GM23338 (cell line): ENCODE measurements at places on chromosomes 11 and 22.

- DNase-seq, result no peak
Observed at GRCh38 chr11:89355646-89356045, 135.5 kb downstream of the NOX4 start.

DNA sequence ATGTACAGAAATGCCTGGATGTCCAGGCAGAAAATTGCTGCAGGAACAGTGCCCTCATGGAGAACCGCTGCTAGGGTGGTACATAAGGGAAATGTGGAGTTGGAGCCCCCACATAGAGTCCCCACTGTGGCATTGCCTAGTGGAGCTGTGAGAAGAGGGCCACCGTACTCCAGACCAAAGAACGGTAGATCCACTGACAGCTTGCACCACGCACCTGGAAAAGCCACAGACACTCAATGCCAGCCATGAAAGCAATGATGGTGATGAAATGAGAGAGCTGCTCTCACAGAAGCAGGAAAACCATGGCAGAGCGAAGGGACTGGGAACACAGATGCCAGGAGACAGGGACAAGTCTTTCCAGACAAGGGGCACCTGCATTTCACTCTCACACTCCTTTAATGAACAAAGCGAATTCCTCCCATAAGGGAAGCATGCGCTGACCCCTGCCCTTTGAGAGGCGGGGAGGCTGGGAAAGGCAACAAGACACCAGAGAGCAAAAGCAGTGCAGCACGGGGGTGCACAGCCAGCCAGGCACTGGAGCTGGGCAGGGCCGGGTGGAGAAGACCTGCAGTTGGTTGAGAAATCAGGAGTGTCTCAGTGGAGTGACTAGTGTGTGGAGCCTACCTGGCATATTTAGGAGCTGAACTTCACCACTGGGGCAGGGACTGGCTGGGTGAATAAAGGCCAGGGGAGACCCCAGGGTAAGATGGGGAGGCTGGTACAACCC, 1025.2 kb downstream of the TBC1D22A start:
- DNase-seq, result no peak

DNA sequence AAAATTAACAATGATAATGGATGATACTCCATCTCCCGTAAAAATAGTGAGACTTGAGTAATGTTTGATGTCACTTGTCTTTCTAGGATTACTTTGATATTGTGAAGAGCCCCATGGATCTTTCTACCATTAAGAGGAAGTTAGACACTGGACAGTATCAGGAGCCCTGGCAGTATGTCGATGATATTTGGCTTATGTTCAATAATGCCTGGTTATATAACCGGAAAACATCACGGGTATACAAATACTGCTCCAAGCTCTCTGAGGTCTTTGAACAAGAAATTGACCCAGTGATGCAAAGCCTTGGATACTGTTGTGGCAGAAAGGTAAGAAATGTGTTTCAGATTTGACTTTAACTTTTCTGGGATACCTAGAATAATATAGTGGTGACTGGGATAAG, 48.0 kb upstream of the L3MBTL2 start:
- DNase-seq, result no peak

DNA sequence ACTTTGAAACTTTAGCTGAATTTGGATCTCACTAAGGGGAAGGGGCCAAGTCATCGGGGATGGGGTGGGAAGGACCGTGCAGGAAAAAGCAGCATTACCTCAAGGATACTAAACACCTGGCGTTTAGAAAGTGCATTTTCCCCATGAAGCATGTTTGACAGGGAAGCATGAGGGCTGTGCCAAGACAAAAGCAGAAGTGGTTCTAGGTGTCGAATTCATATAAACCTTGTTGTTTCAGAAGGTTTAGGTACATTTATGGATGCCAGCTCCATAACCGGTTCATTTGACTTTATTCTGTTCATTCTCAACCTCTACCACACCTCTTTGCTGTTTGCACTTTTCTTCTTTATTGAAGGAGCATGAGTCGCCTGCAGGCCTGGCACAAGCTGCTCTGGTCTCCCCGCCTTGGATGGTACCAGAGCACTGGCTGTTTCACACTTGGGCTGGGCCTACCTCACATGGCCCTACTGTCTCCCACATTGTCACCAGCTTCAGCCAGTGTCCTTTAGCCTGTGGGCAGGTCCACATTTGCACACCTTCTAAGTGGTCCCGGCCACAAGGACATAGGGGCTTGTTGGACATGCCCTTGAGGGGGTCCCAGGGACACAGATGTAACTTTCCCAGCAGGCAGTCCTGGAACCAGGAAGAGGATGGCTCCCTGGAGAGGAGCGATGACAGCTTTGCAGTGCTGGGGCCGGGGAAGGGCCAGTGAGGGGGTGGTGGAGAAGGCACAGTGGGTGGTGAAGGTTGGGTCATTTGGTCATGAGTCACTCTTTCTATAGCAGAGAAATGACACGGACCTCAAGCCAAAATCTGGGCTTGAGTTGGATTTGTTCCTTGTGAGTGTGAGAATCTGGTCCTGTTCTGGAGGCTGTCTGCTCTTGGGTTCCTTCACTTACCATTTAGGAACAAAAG, 3.2 kb upstream of the ST14 start:
- no peak for DNase-seq

DNA sequence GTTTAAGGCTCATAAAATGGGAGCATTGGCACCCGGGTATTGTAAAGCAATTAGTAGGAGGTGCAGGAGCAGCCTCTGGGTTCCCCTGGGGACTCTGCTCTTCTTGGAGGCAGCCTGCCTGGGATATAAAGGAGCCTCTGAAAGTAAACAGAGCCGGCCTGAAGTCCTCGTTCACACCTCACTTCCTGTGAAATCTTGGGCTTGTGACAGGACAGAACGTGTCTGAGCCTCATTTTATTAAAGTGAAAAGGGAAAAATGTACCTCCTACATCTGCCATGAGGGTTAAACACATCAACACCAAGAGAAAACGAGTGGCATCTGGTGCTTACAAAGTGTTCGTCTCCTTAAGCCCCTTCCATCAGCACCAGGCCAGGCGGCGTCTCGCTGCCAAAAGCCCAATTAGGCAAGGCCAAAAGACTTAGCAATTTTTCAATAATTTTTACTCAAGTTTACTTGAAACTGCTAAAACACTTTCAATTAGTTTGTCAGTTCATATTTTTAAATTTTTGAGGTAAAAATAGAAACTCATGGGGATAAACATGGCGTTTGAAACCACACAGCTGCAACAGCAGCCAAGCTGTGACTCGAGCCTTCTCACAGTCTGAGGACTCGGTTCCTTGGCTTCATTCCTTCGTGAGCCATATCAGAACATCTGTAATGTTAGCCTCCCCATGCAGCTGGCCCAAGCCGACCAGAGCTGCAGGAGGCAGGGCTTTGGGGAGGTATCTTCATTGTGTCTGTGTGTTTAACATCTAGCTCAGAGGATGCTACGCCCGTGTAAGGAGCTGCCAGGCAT, 33.6 kb downstream of the MAP6 start:
- DNase-seq, result peak; percentile 25

DNA sequence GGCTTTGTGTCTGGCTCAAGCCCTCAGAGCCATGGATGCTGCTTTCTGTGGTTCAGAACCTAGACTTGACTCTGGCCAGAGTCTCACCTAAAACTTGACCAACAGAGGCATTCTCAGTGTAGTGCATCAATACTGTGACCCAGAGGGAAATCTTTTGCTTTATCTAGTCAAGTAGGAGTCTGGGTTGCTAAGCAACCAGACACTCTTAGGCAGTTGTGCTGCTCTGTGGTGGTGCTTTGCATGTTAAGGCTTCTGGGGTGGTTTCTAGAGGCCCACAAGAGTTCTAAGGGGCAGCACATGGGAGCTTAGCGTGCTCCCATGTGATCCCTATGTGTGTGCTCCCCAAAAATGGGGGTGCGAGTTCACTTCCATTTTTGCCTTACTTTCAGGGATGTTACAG, 224.6 kb upstream of the PLET1 start:
- peak; percentile 30 for DNase-seq

DNA sequence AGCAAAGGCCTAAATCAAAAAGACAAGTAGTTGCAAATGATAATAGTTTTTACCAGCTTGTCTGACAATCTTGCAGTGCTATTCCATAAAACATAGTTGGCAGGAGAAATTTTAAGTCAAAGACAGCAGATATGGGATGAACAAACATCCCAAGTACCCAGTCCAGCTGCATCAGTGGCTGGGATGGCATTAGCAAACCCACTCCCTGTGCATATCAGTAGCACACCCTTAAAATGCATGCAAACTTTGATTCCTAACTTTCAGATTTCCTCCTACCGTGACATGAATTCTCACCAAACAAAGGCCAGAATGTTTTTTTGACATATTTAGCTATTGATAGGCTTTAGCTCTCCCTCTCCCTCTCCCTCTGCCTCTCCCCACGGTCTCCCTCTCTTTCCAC, 27.8 kb upstream of the CCDC86 start:
- DNase-seq, result no peak

GRCh38 chr11:44767421-44767820, 40.7 kb downstream of the TSPAN18 start:
- DNase-seq, result no peak

DNA sequence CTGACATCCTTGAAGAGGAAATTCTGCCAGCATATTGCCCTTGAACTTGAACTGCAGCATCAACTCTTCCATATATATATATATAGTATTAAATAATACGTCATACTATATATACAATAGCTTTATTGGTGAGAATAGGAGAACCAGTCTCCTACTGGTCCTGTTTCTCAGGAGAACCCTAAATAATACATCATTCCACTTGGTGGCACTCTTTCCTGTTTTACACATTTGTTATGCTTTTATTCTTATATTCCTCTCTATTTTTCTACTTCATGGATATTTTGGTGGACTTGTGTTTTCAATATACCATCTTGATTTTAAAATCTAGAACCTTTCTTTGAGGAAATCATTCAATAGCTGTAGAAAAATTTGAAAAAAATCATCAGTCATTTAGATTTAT, 193.3 kb downstream of the TRPC6 start:
- peak; percentile 3 for DNase-seq

DNA sequence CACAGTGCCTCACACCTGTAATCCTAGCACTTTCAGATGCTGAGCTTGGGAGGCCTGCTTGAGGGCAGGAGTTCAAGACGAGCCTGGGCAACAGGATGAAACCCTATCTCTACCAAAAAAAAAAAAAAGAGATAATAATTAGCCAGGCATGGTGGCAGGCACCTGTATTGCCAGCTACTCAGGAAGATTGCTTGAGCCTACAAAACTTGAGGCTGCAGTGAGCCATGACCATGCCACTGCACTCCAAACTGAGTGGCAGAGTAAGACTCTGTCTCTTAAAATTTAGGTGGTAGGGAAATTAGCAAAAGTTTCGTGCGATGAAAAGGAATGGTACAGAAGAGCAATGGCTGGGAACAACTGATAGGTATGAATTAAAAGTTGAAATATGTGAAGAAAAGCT, 18.0 kb downstream of the ST13 start:
- DNase-seq, result no peak

DNA sequence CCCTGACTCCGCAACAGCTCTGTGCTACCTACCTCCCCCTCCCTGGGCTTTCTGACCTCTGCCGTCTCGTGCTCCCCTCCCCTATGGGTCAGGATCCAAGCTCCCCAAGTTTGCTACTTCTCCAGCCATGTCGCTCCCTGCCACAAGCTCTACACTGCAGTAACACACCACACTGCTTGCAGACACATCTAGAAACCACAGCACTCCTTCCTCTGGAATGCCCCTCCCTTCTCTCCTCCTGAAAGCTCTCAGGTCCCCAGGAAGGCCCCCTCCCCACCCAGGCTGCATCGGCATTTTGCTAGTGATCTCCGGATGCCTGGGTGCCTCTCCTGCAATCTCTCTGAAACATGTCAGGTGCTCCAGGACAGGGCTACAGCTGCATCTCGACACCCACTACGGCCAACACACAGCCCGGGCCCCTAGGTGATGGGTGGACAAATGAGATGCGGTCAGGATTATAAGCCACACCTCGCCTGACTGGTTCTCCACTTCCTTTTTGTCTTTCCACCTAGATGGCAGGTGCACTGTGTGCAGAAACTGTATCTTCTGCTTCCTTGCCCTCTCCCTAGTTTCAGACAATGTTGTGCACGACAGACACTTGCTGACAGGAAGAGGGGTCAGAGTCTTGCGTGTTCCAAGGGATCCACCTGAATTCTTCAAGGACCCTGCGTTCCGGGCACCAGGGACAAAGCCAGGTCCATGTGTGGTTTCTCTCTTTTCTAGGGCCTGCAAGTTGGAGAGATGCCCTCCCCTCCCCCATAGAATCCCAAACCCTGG, 22.9 kb downstream of the RPUSD4 start:
- no peak for DNase-seq

GRCh38 chr11:71204294-71204693, 48.1 kb downstream of the SHANK2 start:
- DNase-seq, result no peak

GRCh38 chr11:2929950-2930703, 907 bp upstream of the PHLDA2 start:
- peak; percentile 69 for DNase-seq

DNA sequence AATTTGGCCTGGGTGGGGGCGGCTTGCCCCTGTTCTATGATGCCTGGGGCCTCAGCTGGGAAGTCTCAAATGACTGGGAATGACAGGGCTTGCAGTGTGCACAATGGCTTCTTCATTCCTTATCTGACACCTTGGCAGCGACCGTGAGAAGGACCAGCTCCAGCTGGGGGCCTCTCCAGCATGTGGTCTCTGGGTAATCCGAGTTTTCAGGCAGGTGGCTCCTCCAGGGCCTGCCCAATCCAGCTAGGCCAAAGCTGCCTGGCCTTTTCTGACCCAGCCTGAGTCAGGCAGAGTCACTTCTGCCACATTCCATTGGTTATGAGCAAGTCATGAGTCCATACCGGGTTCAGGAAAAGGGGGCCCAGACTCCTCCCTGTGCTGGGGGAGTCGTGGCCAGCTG, 646.0 kb downstream of the OPCML start:
- DNase-seq, result no peak

- DNase-seq, result no peak
Observed at GRCh38 chr11:112856591-112856990, 104.6 kb upstream of the NCAM1 start.

DNA sequence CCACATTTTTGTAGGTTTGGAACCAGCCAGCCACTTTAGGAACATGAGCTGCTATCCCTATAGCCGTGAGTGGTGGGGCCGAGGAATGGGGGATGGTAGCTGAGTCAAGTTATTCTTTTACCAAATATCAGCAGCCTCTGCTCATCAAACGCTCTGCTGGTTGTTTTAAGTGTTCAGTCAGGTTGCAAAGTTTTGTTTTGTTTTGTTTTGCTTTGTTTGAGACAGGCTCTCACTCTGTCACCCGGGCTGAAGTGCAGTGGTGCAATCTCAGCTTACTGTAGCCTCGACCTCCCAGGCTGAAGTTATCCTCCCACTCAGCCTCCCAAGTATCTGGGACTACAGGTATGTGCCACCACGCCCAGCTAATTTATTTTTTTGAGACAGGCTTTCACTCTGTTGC, 14.4 kb downstream of the CABIN1 start:
- no peak for DNase-seq

- DNase-seq, result no peak
Observed at GRCh38 chr22:44522526-44523170, 24.6 kb upstream of the RTL6 start.

DNA sequence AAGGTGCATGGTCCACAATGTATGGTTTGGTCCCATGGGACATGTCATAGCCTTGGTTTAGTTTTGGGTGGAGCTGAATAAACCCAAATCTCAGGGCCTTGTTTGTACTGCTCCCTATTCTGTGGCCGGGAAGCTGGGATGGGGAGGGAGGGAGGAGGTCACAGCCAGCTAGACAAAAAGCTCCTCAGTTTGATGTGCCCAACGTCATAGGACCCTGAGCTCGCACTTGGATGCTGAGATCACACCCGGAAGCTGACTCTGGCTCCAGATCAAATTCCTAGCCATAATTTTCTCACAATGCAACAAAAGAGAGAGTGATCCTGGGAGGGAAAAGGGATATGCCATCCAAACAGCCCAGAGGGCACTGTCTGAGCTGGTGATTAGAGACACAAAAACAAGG, 1.5 kb downstream of the HSPB2 start:
- no peak for DNase-seq

GRCh38 chr11:21723678-21724077, 469.2 kb upstream of the ANO5 start:
- no peak for DNase-seq
